GM06990 (cell line): ENCODE measurements at places on chromosomes 4 and X.

- DNase-seq, result no peak
These were observed 355.0 kb upstream of the GATB start for GRCh38 chr4:152115794-152116193.

DNA sequence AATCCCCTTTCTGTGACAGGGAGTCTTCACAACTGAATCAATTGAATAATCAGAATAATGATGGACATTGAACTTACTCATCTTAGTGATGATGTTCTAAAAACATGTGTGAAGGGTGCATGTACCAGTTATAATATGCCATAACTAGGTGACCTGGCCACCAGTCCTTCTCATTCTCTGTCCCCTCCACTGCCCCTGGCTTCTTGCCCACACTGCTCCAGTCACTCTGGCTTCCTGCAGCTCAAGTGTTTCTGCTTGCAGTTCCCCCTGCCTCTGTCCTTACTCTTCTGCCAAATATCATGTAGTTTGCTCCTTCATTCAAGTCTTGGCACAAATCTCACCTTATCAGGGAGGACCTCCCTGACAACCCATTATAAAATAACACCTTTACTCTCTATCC lies 168.1 kb upstream of the SLC7A11 start:
- DNase-seq, result no peak

DNA sequence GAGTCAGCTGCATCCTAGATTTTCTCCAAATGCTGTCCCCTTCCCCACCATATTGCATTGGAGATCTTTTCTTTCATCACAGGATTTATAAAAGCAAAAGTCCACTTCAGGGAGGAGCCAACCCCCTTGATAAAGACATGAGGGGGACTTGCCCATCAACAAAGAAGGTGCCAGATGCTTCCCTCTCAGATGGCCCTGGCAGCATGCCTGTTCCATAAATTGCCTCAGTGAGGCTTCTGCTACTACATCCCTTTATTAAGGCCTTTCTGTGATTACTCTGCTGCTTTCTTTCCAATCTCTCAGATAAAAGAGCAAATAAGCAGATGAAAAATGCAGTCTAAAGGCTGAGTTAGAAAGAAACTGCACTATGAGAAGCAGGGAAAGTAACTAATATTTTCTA lies 511.6 kb downstream of the PACRGL start:
- DNase-seq, result no peak

- peak; percentile 48 for DNase-seq
These were observed 1.5 kb downstream of the ELF4 start for GRCh38 chrX:130108647-130109428.

DNA sequence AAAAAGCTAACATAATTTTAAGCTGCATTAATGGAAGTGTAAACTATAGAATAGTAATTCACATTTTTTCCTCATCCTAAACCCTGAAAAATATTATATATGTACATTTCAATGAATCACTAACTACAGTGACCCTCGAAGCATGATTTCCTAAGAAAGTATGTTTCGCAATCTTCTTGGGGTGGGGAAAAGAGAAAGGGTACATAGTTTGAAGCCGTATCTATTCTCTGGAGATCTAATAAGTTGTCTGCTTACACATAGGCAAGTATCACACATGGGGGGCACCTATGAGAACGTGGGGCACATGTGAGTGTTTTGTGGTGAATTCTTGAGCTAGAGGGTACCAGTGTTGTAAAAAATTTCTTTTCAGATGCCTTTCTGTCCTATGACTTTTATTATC lies 71.2 kb downstream of the JADE1 start:
- DNase-seq, result no peak

DNA sequence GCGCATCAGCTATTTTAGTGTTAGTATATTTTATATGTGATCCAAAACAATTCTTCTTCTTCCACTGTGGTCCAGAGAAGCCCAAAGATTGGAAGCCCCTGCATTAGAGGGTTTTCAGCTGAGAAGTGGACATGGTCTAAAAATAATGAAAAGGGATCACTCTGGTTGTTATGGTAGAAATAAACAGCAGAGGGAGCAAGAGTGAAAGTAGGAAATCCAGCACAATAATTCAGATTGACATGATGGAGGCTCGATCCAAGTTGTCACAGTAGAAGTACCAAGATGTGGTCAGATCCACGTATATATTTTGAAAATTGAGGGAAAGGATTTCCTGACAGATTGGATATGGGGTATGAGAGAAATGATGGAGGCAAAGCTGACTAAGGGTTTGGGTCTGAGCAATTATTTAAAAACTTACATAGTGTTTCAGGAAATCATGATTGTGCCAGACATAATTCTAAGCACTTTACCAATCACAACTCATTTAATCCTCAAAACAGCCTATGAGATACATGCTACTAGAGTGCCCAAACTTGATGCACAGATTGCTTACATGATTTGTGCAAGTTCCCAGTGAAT lies 17.0 kb upstream of the TMEM144 start:
- DNase-seq, result no peak

- DNase-seq, result no peak
These were observed 36.2 kb upstream of the SFRP2 start for GRCh38 chr4:153825126-153825525.

DNA sequence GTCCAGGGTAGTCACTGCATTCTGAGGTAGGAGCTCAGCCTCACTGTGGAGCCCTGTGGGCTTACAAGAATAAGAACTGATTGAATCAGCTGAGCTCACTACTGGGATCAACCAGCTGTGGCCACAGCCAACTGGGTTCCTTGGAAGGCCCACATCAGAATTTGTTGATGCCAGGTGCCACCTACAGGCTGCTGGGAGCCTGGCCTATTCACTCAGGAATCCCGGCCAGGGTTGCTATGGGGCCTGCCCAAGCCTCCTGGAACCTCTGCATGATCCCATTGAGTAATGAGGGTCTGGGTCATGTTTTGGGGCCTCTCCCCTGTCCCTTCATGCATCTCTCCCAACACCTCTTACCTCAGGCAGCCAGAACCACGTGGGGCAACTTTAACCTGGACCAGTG lies 53.9 kb upstream of the KIAA1210 start:
- DNase-seq, result no peak

DNA sequence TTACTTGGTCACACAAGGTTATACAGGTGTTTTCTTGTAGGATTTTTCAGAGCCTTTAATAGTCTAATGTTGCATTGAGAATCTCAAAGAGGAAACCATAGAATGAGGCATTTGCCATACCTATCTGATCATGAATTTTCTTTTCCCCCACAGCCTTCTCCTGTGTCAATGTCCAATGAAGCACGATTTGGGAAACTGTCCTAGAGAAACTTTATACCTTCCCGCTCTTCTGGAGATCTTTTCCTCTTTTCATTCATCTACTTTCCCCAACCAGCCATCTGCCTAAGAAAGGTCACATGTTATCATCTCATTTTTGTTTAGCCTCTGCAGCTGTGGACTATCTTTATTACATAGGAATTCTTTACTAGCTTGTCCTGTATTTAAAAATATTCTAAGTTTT lies 19.9 kb downstream of the VSIG4 start:
- DNase-seq, result no peak

GRCh38 chr4:112923516-112923915 lies 125.9 kb upstream of the ANK2 start:
- no peak for DNase-seq

- DNase-seq, result no peak
These were observed 55.8 kb upstream of the TSPAN7 start for GRCh38 chrX:38505583-38505982.

DNA sequence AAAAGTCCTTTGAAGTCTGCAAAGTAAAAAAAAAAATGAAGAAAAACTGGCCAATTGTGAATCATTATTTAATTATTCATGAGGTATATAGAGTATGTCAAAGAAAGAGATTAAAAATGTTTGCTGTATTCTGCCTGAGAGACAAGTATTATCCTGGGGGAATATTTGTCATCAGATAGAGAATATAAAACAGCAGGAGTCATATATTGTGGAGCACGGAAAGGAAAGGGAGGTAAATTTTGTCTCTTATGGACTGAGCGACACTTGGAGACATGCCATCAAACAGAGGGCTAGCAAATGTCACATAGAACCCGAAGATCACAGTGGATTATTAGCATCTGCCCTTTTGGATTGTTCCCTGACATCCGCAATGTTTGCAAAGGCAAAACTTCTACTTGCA lies 39.2 kb upstream of the FAT1 start:
- no peak for DNase-seq

DNA sequence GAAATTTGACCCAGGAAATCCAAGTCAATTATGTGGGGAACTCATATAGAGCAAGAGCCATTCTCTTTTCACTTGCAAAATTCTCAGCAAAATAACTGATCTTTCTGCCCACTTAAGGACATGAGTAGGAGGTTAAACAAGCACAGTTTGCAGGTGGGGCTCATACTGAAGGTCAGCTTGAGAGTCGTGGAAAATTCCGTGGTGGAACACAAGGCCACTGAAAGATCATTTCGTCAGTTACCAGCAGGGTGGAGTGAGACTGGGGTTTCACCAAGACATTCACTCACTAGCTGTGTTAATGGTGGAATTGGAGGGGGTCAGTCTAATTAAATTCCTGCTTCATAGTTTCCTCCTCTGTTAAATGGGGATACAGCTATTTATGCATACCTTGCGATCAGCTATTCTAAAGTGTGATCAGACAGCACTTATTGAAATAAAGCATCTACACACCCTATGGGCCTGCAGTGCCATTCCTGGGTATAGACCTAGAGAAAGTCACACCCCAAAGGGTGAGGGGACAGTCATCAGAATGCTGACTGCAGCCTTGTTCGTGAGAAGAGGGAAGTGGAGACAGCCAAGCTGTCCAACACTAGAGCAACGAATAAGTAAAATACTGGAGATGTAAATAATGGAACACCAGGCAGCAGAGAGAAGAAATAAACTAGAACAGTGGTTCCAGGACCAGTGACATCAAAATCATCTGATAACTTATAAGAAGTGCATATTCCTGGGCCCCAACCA lies 42.7 kb upstream of the CLNK start:
- DNase-seq, result no peak

GRCh38 chrX:87338510-87338909 lies 179.1 kb upstream of the KLHL4 start:
- DNase-seq, result no peak

- DNase-seq, result no peak
These were observed 492.0 kb upstream of the IGFBP7 start for GRCh38 chr4:57602141-57602540.

- DNase-seq, result peak; percentile 78
These were observed 29.2 kb downstream of the SMIM14 start for GRCh38 chr4:39609454-39609931.

DNA sequence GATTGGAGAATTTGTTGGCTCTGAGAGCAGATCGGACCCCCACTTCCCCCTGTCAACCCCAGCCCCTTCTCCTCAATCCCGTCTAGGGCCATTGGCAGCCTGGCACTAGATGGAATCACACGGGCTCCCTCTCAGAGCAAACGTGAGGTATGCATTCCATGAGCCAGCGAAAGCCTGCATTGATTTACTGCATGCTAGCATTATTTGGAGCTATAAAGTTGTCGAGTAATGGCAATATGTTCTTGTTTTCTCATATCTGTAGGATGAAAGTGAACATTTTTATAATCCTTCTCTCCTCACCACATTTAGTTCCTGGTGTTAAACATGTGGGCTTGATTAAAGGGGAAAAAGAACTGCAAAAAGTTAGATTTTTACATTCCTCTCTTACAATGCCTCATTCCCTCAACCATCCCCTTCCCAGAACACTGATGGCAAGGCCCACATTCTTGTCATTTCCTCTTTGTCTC lies 159.2 kb downstream of the SPRY1 start:
- DNase-seq, result no peak

GRCh38 chr4:81389720-81390119 lies 82.0 kb downstream of the RASGEF1B start:
- DNase-seq, result no peak

- DNase-seq, result no peak
These were observed 1066.0 kb downstream of the GLUD2 start for GRCh38 chrX:122113376-122113775.

DNA sequence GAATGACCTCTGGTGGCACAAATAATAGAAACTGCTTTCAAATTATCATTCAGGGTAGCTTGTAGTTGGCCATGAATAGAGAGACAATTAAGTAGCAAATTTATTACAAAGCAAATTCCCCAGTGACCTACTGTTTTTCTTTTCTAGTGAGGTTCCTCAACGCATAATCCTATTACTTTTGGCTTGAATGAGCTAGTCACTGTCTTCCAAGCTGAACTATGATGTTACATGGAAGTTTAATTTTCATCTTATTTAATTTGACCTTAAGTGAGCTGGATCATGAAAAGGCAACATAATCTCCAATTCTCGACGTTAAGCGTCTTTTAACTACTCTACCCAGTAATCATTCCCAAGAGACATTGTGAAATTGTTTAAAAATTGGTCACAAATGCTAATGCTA lies 347.4 kb upstream of the MAGEB2 start:
- DNase-seq, result no peak

DNA sequence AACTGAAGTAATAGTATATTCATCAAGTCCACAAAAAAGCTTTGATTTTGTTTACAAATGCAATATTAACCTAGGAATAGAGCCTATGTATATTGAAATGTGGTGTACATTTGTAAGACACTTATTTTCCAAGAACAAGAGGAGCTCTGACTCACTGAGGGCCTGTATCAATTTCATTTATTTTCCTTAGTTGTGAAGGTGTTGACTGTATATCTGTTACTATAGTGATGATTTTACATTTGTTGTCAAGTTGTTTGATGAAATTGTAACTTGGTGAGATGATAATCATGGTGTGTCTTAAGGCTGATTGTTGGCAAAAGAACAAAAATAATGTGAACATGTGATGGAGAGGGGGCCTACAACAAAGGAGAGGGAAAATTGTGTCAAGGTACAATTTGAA lies 274.9 kb upstream of the TEX13A start:
- DNase-seq, result no peak

- DNase-seq, result peak; percentile 15
These were observed at the start of gene ETNPPL for GRCh38 chr4:108762559-108763225. TSS of gene ETNPPL (minus strand) at chr4:108763053. CDS start at chr4:108762898, 155 bp downstream.

DNA sequence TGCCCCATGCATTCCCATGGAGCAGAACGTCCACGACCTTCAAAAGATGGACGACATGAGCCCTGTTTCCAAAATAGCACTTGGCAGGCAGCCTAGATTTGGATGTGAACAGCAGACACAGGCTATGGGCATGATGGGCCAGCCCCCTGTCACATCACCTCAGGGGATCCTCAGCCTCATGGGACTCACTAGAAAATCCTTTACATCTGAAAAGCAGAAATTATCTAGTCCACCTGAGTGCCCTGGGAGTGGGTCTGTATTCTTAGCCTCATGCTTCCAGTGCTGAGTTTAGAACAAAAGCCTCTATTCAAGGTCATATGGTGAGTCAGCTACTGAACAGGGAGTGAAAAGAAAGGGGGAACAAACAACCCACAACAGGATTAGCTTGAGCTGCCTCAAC lies 35.8 kb downstream of the GRIA3 start:
- DNase-seq, result no peak

DNA sequence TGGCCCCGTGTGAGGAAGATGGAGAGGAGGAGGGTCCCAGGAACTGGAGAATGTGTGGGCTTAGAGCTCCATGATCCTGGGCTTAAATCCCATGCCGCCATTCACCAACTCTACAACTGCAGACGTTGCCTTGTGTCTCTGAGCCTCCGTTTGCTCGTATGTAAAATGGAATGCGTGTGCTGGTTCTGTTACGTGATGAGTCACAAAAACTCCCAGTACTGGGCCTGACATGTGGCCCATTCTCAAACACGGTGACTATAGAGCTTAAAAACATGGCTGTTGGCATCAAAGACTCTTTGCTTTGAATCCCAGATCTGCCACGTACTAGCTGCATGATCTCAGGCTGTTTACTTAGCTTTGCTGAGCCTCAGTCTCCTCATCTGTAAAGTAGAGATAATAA lies 13.0 kb upstream of the AFAP1 start:
- DNase-seq, result no peak

GRCh38 chrX:131725001-131725654 lies 181.3 kb downstream of the OR13H1 start:
- no peak for DNase-seq

- DNase-seq, result peak; percentile 65
These were observed at the start of gene FLNA for GRCh38 chrX:154374313-154375155. TSS of gene FLNA (minus strand) at chrX:154374634. CDS start at chrX:154371245, 3,389 bp downstream.
